Activated CD4-positive, CD25-positive, alpha-beta regulatory T cell treated with anti-CD3 and anti-CD28 coated beads, Interleukin-2, amount 50 U/mL, for 16 hours (primary cell): ENCODE measurements at places on chromosomes 3 and 15.

GRCh38 chr3:98005438-98005837, 29.7 kb downstream of the GABRR3 start:
- DNase-seq, result no peak

GRCh38 chr3:14621093-14621492, 30.5 kb upstream of the CCDC174 start:
- no peak for DNase-seq

GRCh38 chr15:37891766-37892368, 42.6 kb upstream of the TMCO5A start:
- no peak for DNase-seq

- DNase-seq, result no peak
Observed at GRCh38 chr15:42156243-42156922, at the start of gene PLA2G4F. Gene PLA2G4F, minus strand, starts transcription at chr15:42156636. Its CDS starts 87 bp downstream, at chr15:42156549.

DNA sequence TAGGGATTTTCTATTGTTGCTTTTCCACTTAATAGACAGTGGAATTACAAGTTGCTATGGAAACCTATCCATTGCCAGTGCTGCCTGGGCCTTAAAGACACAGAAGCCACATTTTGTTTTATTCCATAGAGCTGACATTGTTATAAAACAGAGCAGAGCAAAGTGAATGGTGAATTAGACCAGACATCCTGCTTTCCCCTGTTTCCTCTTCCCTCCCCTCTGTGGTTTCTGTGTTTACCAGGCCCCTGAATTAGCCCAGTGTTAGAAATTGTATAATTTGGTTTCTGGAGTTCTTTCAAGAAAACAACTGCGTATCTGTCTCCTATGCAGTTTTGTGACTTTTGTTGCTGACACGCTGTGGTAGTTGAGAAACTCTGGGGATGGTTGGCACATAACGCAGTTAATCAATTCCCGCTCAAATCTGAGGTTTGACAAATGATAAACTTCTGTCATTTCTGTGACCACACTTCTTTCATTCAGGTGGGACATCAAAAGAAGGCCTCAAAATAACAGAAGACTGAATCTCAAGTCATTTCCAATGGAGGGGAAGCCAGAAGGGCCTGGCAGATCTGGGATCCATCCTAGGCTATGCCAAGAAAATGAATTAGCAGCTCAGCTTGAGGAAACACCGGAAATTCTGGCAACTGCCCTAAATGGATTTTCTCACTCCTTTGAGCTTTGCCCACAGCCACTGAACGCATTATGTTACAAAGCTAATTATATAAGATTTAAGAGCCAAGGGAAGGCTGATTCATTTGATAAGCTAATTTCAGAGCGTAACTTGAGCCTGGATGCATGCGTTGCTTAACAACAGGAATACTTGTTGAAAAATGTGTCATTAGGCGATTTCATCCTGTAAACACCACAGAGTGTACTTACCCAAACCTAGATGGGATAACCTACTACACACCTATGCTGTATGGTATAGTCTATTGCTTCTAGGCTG, 46.9 kb downstream of the NR1D2 start:
- no peak for DNase-seq

DNA sequence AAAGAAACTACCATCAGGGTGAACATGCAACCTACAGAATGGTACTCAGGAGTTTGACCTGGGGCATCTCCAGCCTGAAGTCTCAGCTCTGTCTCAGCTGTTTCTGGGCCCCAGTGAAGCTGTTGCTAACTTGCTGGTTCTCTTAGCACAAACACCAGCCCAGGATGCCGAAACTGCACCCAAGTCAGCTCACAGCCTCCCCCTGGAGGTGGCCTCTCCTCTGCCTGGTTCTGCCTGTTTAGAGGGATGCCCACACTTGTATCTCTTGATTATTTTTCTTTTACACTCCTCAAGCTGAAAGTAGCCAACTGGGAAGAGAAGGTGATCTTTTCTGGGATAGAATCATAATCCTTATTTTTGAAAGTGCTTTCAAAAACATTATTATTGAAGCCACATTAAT, 289.0 kb upstream of the RASGRP1 start:
- no peak for DNase-seq

DNA sequence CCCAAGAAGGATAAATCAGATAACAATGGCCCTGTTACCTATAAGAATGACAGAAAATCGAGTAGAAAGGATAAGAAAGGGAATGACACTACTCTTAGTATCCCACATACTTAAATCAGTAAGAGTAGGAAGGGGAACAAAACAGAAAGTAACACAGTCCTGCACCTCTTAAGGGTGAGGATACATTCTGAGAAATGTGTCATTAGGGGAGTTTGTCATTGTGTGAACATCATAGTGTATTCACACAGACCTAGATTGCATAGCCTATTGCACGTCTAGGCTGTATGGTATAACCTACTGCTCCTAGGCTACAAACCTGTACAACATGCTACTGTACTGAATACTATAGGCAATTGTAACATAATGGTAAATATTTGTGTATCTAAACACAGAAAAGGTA, 142.6 kb downstream of the PLCH1 start:
- no peak for DNase-seq

DNA sequence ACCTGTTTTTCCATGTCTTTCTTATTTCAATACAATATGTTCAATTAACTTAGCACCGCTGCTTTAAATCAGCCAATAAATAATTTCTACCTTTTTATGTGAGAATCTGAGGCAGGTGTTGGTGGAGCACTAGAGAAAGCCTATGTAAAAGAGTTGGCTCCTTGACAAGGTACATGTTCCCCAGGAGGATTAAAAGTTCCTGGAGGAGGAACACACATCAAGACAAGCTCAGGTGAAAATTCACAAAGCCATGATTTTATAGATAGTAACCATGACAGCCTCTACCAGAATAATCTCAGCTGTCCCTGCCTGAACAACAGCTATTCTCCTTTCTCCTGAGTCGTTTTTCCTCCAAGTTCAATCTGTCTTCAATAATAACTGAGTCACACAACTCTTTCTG, 3.4 kb upstream of the ZBED2 start:
- no peak for DNase-seq
